Subcutaneous preadipocyte (primary cell): ENCODE measurements at places on chromosomes 16 and 17. TPM values are rescaled to one million over a fixed set of nuclear protein-coding genes. Genes with fewer than 3 reads are reported as not detected.

The SLC7A5 gene
- 9.6 and 25.0 TPM in 2 replicates for total RNA-seq

The DGKE gene
- total RNA-seq = 4.0 and 6.5 TPM in 2 replicates

The HBZ gene
- total RNA-seq = not detected in 2 replicates

The QPRT gene
- 18.7 and 23.7 TPM in 2 replicates for total RNA-seq
